ENCODE measurements at places on chromosomes 12 and 14.

DNA sequence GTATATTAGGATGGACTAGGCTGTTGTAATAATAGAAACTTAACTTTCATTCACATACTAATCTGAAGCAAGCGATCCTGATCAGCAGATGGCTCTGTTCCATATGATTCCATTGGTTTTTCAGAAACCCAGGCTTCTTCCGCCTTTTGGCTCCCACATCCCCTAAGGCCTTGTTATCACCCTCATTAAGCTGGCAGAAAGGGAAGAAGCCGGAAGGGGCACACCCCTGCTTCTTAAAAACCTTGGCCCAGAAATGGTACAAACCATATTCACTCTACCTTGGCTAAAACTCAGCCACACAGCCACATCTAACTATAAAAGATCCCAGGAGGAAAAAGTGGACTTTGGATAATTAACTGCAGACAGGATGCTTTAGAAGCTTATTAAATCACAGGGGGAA is 329.2 kb downstream of the PCNX1 start:
- no peak for DNase-seq

DNA sequence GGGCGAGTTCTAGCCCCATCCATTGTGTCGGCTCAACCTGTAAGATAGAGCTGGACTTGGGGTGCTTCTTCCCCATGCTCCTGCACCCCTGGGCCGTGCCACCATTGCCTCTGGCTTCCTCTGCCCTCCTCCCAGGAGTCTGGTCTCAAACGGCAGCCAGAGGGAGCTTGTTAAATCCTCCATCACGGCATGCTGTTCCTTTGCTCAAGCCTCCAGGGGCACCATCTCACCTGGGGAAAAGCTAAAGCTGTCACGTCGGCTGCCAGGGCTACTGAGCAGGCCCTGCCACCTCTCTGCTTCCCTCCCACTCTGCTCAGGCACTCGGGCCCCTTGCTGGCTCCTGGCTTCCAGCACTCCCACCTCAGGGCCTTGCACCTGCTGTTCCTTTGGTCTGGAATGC is 140.4 kb downstream of the RBM19 start:
- no peak for DNase-seq

GRCh38 chr12:116662612-116663144 is 75.2 kb downstream of the SPRING1 start:
- DNase-seq = no peak

DNA sequence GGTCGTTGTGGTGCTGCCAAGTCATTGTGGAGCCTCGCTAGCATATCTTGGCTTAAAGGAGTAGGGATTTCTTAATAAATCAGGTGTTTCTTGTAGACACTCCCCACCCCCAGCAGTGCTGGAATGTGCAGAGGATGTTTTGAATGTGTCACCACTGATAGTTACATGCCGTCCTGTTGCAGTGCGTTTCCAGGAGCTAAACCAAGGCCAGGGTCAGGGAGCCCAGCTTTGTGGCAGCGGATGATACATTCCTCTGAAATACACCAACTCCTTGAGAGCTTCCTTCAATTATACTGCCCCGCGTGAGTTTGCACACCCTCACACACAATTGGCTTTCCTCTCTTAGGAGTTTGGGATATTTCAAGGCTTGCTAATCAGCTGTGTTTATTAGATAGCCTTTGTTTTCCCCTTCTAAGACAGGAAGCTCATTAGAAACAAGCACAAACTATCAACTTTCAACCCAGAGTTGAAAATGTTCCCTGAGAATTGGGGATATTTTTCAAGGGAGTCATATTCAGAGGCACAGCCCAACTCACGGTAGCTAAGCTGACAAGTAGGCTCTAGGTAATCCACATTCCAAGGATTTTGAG is 154.9 kb downstream of the C12orf75 start:
- no peak for DNase-seq

DNA sequence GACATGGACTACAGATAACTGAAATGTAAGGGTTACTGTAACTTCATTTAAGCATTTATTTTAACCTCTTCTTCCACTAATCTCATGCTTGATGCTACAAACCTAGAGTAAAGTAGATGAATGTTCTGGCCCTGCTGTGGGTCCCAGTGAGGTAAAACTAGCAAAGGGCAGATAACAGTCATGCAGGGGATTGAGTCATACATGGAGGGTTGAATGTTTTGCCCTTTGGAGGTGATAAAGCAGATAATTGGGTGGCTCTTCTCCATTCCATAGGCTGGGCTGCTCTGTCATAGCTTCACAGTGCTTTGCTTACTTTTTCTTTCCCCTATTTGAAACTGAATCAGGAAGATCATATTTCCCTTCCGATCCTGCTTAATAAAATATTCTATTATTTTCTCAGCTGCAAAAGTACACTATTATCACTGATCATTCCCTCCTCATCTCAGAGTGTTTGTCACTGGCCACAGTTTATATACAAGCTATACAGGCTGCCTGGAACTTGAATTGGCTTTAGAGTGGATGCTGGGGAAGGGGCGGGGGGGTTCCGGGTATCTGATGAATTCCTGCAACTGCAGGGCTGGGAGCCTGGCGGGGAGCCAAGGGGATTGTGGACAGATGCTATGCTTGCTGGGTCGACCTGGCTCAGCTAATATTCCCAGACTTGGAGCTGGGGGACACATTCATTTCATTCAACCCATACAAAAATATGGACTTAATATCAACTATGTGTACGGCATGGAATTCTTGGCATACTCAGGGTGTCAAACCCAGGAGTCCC is 235.1 kb downstream of the NRXN3 start:
- DNase-seq = no peak

DNA sequence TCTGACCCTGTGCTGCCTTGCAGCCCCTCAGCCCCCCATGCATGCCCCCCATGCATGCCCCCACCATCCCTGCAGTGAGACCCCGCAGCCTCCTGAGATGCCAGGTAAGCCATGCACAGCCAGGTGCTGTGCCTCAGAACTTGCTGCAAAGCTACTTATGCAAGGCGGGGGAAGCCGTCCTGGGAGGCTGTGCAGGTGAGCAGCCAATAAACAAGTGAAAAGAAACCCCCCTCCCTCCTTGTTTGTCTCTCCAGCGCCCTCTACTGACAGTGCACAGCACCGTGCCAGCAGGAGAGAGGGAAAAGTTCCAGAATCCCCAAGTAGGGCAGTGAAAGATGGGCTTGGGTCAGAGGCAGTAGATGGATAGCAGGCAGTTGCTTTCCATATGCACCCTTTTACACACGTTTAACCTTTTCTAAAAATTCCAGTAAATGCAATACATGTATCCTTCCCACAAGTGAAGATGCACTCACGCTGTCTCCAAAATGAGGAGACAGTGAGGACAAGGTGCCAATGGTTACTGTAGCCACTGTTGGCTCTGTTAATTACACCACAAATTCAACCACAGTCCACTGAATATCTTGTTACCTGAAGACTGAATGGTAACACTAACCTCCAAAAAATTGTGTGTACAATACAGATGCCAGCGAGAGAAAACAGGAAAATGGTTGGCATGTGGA is 18.0 kb downstream of the TNFAIP2 start:
- DNase-seq = peak; percentile 30

- no peak for DNase-seq
These were observed 69.5 kb upstream of the FOXN3 start for GRCh38 chr14:89486505-89486904.

DNA sequence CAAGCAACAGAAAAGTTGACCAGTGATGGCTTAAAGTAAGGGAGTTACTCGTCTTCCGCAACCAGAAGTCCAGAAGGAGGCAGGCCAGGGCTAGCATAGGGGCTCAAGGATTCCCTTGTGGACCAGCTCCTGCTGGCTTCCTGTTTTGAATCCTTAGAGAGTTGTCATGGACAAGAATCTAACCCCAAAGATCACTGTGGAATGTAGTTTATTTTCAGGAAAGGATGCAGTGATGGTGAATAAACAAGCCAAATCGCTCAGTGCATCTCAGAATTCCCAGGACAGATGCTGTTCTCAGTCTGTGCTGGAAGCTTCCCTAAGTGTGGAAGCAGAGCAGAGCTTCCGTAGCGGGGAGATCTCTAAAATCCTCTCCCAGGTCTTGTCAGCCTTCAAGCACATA is 311.3 kb downstream of the C12orf75 start:
- no peak for DNase-seq

DNA sequence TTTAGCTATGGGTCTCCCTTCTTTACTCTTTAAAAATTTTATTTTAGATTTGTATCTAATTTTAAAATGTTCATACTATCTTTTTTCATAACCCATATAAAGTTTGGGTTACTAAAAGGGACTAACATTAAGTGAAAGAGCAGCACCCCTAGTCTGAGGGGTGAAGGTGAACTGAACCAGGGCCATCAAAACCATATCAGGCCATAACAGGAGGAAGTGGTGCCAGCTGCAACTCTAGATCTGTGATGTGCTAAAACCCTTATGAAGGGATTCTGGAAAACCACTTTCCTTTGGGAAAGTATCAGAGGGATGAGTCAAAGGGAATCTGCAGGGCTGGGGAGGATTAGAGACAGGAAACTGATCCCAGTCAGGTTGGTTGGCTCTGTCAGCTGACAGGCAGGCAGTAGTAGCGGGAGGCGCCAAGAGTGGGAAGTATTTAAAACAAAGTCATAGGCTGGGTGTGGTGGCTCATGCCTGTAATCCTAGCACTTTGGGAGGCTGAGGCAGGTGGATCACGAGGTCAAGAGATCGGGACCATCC is 162.5 kb downstream of the PPM1H start:
- DNase-seq = no peak

GRCh38 chr12:2126676-2127406 is 74.1 kb downstream of the CACNA1C start:
- DNase-seq = no peak

- DNase-seq = no peak
These were observed 110.4 kb upstream of the SCAF11 start for GRCh38 chr12:46100551-46101484.

DNA sequence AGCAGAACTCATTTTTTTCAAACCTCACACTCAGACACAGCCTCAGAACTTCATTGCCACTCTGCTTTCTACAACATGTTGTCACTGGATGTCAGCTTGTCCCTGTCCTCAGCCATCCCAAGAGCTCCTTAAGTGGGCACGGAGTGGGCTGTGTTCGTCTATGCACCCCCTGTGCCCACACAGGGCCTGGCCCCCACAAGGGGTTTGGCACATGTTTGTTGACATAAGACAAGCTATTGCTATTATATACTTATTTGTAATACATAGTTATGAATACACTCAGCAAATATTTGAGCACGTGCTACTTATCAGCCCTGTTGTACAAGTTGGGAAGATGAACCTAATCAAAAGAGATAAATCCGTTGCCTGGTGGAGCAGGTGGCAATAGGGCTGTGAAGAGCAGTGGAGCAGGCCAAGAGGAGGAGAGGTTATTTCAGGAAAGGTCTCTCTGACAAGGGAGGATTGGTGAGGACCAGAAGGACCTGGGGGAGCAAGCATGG is 4.3 kb upstream of the BDKRB1 start:
- DNase-seq = no peak

DNA sequence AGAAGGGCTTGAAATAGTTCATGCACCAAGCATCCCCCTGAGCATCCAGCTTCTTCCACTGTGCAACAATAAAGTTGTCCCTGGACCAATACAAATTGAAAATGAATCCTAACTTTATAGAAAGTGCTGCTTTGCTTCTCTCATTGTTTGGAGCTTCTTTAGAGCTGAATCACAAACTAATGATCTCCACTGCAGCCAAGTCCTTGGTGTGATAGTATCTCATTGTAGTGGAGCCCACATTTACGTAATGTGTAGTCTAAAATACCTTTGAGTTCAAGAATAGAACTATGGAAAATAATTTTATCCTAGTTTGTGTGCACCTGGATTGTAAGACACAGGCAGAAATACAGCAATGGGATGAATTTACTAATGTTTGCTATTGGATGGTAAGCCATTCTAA is 319.9 kb downstream of the EGLN3 start:
- DNase-seq = no peak

GRCh38 chr12:75850721-75851462 is 180.7 kb downstream of the PHLDA1 start:
- DNase-seq = no peak

DNA sequence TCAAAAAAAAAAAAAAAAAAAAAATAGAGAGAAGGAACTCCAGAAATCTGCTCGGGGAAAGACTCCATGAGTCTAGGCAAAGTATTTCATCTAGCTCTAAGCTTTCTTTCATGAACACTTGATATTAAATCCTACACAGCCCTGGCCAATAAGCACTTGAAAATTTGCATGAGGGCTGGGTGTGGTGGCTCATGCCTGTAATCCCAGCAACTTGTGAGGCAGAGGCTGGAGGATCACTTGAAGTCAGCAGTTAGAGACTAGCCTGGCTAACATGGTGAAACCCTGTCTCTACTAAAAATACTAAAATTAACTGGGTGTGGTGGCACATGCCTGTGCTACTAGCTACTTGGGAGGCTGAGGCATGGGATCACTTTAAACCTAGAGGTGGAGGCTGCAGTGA is 13.1 kb upstream of the METAP2 start:
- DNase-seq = no peak

DNA sequence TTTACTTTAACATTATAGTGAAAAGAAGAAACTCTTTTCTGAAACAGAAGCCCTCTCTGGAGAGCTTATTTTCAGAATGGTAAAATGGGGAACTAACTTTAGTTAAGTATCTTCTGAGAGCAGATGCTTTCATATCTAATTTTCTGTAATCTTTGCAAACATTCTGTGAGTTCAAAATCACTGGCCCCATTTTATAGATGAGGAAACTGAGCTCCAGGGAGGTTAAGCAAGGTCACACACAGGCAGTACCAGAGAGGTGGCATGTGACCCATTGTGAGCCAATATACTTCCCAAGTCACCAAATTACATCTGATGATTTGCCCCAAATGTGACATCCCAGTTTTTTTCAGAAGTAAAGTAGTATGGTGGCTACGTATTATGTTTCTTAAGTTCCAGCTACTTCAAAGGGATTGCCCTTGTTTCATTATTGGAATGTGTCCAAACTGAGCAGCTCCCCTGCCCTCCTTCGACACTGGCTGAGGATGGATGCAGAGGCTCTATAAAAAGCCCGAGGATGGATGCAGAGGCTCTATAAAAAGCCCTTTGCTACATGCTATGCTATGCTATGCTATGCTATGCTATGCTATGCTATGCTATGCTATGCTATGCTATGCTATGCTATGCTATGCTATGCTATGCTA is 36.2 kb upstream of the NUDT4 start:
- no peak for DNase-seq

All from activated naive CD8-positive, alpha-beta T cell treated with anti-CD3 and anti-CD28 coated beads for 36 hours (primary cell).